ENCODE measurements at places on chromosomes 12 and 14.

DNA sequence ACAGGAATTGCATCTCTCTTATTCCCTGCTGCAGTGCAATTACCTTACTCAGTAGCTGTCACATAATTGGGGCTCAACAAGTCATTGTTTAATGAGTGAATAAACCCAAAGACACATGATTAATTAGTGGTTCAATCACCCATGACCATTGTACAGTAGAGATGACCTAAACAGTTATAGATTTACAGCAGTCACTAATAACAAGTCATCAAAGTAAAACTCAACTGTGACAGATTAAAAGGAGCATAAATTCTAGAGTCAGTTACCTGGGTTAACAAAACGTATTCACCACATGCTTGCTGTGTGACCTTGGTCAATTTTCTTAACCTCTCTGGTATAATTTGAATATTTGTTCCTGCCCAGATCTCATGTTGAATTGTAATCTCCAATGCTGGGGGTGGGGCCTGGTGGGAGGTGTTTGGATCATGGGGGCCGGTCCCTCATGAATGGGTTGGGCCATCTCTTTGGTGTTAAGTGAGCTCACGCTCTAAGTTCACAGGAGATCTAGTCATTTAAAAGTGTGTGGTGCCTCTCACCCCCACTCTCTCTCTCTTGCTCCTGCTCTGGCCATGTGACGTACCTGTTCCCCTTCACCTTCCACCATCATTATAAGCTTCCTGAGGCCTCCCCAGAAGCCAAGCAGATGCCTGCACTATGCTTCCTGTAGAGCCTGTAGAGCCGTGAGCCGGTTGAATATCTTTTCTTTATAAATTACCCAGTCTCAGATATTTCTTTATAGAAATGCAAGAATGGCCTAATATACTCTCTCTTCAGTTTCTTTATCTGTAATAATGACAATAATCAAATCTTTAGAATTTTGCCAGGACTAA lies 141.9 kb upstream of the PLEKHG7 start:
- no peak for DNase-seq

DNA sequence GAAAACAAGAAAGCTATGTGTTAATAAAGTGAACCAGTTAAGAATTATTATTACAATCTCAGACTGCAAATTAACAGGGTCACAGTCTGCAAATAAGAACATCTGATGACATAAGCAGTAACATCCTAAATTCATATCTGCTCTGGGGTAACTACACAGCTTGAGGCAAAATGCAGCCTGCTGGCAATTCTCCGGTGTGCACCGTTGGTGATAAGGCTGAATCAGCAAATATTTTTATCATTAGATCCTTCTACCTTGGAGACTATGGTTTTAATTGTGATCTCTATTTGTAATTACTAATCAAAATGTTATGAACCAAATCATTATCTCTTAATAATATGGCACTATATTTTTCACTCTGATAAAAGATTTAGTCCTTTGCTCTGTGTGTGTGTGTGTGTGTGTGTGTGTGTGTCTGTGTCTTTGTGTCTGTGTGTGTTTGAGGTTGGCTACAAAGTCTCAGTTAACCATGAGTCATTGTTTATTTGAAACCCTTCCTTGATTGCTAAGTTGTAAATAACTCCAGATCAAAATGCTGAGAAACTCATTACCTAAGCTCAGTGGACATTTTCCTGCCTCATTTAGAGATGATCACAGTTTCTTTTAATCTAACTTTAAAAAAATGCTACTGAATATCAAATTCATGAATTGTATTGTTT lies 442.6 kb downstream of the GXYLT1 start:
- no peak for DNase-seq

DNA sequence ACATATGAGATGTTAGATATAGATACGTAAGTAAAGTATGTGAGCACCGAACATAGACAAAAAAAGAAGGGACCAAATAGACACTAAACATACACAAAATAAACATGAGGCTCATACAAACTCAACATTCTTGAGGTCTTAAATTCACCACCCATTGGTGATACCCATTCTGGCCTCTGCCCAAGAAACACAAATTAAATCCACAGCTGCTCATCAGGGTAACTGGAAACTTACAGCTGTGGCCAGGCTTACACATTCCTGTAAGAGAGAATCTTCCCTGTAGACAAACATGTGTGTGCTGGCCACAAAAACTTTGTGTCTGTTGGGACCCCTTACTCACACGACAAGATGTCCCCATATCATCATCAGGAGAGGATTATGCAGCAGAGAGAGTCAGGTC lies 22.4 kb downstream of the MAGOHB start:
- DNase-seq = no peak

- no peak for DNase-seq
Observed at GRCh38 chr12:40144023-40144422, 38.1 kb upstream of the SLC2A13 start.

DNA sequence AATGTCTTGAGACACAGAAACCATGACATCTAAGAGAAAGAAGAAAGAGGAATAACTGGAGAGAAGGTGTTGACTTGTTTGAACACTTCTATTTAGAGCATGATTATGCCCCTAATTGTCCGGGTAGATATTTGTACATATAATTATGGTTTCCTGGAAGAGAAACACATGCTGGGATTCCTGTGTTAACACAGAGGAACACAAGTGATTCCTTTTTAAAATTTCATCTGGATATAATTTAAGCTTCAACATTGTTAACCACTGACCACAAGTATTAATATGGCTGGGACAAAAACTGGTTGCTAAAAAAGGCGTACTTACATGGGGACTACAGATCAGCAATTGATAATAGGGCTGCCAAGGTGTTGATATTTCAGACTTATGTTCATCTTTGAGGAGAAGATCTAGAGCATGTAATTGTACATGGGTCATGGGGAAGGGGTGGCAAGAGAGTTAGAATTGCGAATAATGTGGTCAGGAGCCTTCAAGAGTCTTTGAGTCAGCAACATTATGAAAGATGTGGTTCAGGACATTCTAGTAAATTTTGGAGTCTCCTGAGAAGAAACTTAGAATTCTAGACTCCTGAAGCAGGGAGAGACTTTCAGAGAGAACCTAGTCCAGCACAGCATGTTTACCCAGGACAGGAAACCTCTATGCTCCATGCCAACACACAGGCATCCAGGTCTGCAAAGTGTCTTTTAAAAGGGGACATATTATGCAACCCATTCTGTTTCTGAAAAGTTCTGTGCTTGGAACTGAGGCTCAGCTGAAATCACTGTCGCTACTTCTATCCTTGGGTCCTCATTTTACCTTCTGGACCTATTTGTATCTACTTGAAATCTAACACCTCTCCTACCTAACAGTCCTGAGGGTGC lies 56.5 kb downstream of the SLC38A1 start:
- no peak for DNase-seq

- DNase-seq = no peak
Observed at GRCh38 chr12:14554281-14555007, 13.2 kb downstream of the PLBD1 start.

- no peak for DNase-seq
Observed at GRCh38 chr12:122888232-122888752, 7.6 kb downstream of the VPS37B start.

Measured in neuronal stem cell (in vitro differentiated cells).